NCI-H2029 treated with DMSO at 0.1 percent for 48 hours (cell line): ENCODE measurements at places on chromosomes 7 and 10.

DNA sequence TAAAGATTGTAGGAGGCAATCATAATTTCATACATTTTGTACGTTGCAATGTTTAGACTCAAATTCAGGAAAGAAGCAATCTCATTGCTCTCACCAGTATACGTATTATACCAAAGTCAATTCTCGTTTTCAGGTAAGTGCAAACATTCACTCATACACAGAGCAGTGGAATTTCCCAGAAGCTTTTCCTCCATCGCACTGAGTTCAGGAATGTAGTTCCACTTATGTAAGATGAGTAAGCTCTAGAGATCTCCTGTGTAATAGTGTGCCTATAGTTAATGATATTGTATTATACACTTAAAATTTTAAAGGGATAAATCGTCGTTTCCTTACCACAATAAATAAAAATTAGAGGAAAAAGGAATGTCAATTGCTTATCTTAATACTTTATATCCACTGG is 470.8 kb upstream of the KCND2 start:
- no peak for DNase-seq

DNA sequence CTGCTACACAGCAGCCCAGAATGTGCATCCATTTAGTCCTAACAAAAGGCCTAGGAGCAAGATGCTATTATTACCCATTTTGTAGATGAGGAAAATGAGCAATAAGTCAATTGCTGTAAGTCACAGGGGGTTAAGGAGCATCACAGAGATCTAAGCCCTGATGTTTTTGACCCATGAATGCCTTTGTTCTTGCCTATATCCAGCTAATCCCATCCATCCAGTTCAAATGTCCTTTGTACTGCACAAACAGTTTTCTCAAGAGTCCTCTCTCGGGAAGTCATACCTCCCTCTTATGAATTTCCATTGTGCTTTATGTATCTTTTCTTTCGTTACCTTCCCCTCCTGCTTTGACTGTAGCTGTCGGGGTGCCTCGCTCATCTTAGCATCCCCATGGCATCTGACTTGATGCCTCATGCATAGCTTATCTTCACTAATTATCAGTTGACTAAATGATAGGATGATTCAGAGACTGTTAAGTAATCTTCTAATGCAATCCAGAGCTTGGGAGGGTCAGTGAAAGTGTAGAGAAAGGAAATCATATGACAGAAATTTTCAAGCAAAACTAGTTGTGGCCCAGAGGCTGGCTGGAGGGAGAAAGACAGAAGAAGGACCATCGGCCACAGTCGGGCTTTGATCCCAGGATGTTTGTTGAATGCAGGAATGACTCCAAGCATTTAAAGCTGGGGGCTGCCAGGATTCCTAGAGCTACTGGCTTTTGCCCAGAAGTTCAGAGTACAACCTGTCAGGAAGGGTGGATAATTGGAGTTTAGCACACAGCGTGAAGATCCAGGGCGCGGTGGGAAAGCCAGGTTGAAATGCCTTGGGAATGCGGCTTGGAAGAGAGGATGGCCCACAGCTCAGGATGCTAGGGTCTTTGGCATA is 23.5 kb downstream of the BLVRA start:
- no peak for DNase-seq

- DNase-seq, result no peak
Observed at GRCh38 chr10:100979791-100980272, 7.5 kb downstream of the MRPL43 start.

DNA sequence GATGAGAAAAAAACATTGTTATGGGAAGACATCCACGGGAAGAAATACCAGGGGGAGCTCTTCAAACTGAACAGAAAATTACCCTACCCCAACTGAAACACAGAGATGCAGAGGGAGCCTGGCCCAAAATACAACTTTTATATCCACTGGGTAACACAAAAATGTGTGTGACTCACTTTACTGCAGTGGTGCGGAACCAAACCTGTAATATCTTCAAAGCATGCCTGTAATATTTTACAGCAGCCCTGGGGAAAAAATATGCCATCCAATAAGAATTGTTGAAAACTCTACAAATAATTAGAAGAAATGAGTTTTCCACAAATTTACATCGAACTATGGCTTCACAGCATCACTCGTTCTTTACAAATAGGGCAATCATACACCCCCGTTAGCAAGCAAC is 49.8 kb upstream of the SRRM3 start:
- no peak for DNase-seq

DNA sequence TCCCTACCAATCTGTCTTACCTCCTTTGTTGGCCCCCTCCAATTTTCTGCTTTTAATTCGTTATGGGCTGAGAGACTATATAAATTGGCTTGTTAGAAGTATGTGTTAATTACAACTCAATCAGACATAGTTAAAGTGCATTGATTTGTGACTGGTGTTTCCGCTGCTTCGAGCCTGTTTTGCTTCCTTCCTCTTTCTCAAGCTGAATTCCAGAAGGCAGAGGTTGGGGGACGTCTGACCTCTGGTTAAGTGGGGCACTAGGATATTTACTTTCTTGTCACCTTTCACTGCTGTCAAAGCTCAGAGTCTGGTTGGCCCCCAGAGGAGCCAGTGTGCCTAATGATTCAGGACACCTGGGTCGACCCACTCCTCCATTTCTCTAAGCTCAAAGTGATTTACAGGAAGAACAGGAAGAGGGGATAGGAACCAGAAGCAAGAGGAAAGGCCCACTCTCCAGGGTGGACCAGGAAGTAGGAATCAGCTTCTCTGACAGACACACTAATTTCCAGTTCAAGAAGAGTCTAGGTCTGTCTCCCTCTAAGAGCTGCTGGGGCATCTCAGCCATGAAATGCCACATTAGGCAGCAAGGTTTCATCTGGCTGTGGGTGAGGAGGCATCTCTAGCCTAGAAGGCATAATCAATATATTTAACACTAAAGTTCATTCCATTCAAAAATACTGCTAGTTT is 397.2 kb upstream of the NPVF start:
- no peak for DNase-seq

GRCh38 chr7:31741852-31742251 is 54.8 kb downstream of the PPP1R17 start:
- no peak for DNase-seq

DNA sequence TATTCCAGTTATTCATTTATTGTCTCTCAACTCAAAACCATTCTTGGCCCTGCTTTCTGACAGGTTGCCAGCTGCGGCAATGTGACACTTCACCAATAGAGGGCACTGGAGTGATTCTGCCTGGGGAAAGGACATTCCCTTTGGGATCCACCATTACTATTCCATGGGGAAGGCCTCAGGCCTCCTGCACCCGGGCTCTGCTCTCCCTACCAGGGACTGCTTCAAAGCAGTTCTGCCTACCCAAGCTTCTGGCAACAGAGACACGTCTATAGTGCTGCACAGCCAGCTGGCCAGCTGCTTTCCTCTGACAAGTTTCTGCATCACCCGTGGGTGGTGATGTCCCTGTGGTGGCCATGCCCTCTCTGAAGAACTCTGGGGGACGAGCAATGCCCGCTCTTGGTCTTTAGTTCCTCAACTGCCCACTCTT is 163.8 kb downstream of the ELMO1 start:
- no peak for DNase-seq

GRCh38 chr10:111360260-111360925 is 283.6 kb downstream of the ADRA2A start:
- no peak for DNase-seq

DNA sequence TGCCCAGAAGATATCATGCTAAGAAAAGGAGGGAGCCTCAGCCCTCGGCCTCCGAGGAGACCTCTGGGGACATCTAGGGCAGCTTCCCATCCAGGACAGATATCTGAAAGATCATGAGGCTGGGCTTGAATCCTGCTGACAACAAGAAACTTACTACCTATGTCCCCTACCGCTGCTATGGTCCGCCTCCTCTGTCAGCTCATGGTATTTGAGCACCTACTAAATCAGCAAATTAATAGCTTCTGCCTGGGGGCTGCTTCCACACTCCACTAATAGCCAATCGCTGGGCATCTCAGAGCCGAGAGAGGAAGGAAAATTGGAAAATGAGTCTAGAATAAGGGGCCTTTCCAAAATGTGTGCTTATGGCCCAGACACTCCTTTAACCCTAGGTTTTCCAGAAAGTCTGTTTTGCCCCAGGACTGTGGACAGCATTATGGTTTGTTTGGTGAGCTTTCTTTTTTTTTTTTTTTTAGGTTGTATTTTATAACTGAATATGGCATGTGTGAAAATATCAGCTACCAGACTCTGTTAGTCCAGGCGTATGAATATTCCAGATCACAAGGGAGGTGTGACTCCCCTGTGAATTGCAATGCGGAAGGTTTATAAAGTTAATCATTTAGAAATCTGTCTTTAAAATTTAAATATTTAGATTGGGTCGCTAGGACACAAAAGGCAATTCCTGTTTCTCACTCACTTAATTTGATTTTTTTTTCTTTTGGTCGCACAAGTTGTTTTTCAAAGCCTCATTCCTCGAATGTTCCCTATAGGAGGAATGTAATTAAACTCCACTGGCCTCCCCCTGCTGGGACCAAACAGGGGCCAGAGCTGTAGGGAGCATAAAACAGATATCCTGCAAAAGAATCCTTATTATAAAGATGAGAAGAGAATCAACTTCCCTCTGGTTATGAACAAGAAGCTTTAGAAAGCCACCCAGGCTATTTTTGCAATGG is 89.4 kb downstream of the PARP12 start:
- DNase-seq, result no peak

- no peak for DNase-seq
Observed at GRCh38 chr10:10589540-10590303, 427.9 kb upstream of the CELF2 start.

GRCh38 chr10:78118591-78118990 is 84.9 kb downstream of the RPS24 start:
- no peak for DNase-seq

DNA sequence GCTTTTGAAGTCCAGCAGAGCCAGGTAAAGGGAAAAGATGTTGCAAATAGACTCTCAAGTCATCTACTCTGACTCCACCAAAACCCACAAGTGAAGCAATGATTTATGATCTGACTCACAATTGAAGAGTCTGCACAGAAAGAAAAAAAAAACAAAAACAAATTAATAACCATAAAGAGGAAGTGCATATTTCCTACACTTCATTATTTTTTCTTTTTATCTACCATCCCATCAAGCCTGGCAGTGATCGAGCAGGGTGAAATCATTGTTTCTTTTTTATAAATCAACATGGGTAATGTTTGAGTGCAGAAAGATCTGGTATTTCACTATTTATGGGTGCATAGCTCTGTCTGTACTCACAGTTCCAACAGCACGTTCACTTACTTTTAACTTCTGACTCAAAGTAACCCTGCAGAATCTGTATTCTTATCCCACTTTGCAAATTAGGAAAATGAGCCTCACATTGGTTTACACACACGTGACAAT is 829.0 kb downstream of the TNS3 start:
- DNase-seq, result no peak

DNA sequence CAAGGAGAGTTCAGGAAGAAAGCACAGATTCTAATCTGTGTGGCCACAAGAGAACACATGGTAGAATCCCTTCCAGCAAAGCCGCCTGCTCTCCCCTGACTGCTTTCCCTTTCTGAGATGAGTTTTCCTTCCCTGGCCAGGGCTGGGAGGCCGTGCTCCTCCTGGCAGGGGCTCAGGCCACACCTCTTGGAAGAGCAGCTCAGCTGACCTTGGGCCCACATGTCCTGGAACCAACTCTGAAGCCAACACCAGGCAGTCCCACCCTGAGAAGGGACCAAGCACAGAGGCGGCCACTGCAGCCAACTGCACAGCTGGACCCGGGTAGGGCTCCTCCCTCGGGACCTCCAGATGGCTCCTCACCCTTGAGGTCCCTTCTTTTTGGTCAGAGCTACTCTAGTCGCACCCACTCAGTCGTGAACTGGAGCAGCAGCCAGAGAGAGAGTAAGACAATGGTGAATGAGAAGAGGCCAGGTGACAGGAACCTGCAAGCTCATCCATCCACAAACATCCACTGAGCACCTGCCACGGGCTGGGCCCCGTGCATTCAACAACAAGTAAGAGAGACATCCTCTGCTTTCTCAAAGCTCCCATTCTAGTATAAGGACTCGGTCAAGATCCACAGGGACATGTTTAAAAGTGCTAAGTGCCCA is 40.3 kb downstream of the FAM53B start:
- DNase-seq, result peak; percentile 31

GRCh38 chr7:147029953-147030352 is 913.4 kb downstream of the CNTNAP2 start:
- peak; percentile 19 for DNase-seq

- no peak for DNase-seq
Observed at GRCh38 chr7:88357781-88358525, 51.3 kb upstream of the STEAP4 start.

- DNase-seq, result no peak
Observed at GRCh38 chr10:35172574-35172973, 45.9 kb downstream of the CREM start.

- DNase-seq, result no peak
Observed at GRCh38 chr10:24720096-24720495, 3.6 kb downstream of the ARHGAP21 start.

GRCh38 chr7:1361016-1361755 is 98.1 kb downstream of the MICALL2 start:
- DNase-seq, result no peak

DNA sequence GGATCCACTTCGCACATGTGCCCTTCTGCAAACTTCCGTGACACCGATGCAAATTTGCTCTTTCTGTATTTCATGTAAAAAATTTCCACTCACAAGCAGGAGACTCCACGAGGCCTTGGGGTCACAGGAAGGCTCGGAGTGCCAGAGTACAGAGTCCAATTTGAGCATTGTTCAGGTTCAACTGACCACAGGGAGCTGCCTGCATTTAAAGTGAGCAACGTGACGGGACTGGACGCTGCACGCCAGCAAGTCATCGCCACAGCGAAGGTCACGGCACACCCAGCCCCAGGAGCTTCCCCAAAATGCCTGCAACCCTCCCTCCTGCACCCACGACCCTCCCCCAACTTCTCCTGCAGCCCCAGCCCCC is 41.5 kb upstream of the NKX6-2 start:
- DNase-seq, result no peak

DNA sequence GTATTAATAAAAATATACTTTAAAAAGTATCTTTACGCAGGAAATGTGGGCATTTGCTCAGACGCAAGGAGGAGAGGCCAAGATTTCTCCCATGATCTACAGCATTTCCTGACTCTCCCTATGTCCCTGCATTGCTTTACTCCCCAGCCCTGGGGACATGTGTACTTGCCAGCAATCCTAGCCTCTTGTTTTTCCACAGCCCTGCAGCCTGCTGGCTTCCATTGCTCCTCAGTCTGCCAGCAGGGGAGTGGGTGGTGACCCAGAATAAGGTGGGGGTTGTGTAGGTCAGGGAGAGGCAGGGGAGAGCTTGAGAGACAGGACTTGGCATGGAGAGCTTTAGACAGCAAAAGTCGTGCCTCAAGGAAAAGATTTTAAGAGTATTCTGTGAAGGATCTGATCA is 307.7 kb downstream of the CDK14 start:
- DNase-seq, result no peak

- DNase-seq, result no peak
Observed at GRCh38 chr10:20313665-20314064, 497.4 kb downstream of the PLXDC2 start.

- no peak for DNase-seq
Observed at GRCh38 chr7:69631131-69631530, 32.9 kb downstream of the AUTS2 start.

GRCh38 chr10:63213489-63213888 is 80.4 kb downstream of the NRBF2 start:
- DNase-seq, result no peak
